Activated CD8-positive, alpha-beta memory T cell treated with anti-CD3 and anti-CD28 coated beads, Interleukin-2, amount 50 U/mL, for 48 hours (primary cell): ENCODE measurements at places on chromosomes 3 and 15.

GRCh38 chr3:17258823-17259436 is 374.2 kb downstream of the PLCL2 start:
- no peak for DNase-seq

DNA sequence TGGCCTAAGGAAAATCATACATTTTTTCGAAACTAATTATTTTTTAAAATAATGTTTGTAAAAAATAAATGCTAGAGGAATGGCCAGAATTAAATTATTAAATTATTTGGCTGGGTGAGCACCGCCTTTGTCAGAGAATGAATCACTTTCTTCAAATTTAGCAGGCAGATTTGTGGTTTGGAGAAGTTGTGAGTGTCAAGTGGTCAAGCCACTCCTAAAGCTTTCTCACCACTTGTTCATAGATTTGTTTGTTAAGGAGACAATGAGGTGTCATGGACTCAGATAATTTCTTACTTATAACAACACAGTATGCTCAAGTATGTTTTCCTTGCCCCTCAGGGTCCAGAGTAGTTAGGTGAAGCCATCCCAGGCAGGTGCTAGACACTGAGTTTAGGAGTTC is 196.2 kb downstream of the TUSC7 start:
- no peak for DNase-seq

- DNase-seq = no peak
These were observed 46.6 kb downstream of the SLC6A6 start for GRCh38 chr3:14448756-14449727.

DNA sequence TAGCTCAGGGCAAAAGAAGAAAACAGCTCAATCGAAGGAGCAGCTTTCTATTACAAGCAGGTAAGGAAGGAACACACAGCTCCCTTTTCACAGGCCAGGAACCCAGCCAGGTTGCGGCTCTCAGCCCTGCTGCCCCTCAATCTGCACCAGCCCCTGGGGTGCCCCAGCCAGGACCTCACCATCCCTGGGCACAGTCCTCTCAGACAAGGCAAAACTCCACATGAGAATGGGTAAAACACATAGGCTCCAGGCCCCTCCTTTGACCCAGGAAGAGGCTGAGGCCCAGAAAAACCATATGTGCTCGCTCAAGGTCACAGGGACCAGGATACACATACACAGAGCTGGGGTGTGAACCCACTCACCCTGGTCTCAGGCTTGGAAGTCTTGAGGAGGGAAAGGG is 178.7 kb upstream of the TLE3 start:
- DNase-seq = no peak

GRCh38 chr15:52255935-52256334 is 39.7 kb downstream of the MYO5C start:
- DNase-seq = no peak

- no peak for DNase-seq
These were observed 31.1 kb downstream of the INO80 start for GRCh38 chr15:41085029-41085428.

- DNase-seq = no peak
These were observed 62.2 kb upstream of the ZNF280D start for GRCh38 chr15:56795502-56795901.

- no peak for DNase-seq
These were observed 128.7 kb downstream of the APBA2 start for GRCh38 chr15:29014493-29014892.

DNA sequence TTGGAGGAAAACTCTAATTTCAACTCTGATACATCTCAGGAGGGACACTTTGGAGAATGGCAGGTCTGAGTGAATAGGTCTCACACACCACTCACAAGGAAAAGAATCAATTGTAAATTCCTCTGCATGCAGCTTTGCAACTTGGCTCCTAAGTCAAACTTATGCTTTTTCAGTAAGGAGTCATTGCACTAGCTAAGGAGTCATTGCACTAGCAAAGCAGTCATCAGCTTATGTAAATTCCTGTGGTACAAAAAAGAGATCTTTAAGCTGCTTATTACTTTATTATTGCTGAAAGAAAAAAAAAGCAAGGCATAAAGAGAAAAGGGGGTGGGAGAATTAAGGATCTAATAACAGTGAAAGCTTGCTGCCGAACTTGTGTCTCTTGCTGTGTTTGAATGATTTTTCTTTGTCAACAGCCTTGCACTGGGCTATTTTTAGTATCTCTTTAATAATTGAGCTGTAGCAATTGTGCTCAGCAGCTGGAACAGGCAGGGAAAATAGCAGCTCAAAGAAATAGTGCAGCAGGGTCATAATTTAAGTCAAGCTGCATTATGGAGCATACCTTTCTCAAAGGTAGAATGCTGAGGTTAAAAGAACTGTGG is 154.3 kb upstream of the ARPP21 start:
- no peak for DNase-seq

GRCh38 chr3:145124900-145125678 is 1035.9 kb downstream of the PLOD2 start:
- DNase-seq = no peak

DNA sequence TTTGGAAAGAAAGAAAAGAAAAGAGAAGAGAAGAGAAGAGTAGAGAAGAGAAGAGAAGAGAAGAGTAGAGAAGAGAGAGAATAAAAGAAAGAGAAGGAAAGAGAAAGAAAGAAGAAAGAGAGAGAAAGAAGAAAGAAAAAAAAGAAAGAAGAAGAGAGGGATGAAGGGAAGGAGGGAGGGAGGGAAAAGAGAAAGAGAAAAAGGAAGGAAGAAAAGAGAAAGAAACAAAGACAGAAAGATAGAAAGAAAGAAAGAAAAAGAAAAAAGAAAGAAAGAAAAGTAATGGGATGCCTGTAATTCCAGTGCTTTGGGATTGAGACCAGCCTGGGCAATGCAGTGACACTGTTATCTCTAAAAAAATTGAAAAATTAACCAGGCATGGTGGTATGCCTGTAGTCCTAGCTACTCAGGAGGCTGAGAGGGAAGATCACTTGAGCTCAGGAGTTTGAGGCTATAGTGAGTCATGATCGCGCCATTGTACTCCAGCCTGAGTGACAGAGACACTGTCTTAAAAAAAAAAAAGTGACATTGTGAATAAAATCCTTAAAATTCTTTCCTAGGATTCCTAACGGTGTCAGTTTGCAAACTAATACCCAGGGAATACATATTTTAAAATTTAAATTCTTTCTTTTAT is 1.7 kb downstream of the RASL12 start:
- DNase-seq = no peak

- no peak for DNase-seq
These were observed 35.2 kb downstream of the RAB6B start for GRCh38 chr3:133860519-133860918.

GRCh38 chr3:58421004-58421403 is 12.6 kb downstream of the PDHB start:
- DNase-seq = no peak

GRCh38 chr3:50342813-50343633 is 2.4 kb upstream of the RASSF1 start:
- DNase-seq = no peak

GRCh38 chr3:16084887-16085286 is 89.6 kb upstream of the GALNT15 start:
- DNase-seq = no peak

DNA sequence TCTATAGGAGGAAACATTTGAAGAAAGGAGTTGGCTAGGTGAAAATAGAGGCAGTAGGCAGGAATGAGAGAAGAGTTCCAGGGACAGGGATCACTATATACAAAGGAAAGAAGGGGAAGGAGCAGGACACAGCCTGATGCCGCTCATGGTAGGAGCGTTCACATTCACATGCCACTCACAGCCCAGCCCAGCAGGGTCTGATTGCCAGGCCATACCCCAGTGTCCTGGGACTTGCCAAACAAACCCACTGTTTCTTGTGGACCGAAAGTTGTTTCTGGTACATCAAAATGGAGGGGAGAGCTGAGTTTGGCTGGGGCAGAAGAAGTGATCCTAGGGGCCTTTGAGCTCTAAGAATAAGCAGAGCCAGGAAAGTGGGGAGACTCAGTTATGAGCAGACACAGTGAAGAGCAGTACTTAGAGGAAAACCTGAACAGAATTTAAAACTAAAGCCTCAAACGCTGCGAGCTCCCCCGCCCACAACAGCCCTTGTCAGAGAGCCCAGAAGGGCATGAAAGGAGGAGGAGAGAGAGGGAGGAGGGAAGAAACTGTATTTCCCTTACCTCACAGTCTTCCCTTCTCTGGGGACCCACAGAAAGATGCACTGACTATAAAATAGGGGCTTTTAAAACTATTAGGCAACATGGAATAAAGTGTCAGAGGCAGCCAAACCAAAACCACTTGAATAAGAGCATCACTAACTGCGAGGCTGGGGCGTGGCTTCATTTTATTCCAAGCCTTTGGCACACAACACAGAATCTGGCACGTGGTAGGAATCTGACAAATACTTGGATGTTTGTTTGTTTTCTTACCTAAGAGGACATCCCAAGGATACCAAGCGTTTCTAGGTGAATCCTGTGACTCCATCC is 129.0 kb downstream of the RPL22L1 start:
- DNase-seq = no peak

DNA sequence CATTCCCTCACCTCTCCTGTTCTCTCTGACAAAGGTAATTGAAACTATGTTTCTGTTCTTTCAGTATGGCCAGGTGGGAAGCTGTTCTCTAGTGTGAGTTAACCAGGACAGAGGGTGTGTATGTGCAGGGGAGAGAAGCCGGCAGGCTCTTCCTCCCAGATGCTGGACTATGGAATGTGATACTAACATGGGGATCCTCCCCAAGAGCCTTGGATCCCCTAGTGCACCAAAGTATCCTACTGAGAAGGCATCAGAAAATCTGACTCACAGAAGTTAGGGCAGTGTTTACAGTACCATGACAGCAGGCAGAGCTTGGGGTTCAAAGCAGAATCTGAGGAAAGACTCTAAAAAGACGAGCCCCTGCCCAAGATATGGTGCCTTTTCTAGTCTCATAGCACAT is 123.1 kb downstream of the APBA2 start:
- DNase-seq = no peak

- DNase-seq = no peak
These were observed 361.9 kb upstream of the CFAP20DC start for GRCh38 chr3:59411694-59412093.

DNA sequence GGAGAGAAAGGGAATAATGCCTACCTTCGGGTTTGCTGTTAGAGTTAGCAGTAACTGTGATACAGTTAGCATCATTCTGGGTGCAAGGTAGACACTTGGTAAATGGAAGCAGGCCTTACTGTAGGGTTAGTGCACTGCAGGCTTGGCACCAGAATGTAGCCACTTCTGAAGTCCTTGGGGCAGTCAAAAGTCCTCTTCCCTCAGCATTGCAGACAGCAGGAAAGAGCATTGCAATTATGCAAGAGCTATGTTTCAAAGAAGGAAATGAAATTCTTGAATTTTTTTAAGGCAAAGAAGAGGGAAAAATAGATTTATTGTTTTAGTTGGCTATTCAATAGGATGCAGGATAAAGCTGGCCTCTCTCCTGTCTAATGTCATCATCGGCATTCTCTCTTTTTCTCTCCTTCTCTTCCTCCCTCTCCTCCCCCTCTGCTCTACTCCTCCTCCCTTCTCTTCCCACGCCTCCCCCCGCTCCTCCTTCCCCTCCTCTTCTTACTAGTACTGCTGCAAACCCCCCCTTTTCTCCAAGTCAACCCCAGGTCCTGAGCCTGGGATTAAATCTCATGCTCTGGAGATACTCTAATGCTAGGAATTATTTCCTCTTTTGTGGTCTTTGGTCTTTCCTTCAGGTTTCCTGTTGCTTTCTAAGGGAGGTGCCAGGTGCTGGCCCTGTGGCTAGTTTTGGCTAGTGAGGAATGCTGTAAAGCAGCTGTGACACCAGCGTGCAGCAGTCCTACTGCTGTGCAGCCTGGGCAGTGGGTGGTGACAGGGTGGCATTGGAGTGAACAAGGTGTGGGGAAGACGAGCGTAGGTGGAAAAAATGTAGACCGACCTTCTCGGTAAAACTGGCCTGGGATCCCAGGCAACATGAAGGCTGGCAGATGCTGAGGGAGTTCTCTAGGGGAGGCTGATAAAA is 21.7 kb downstream of the EEFSEC start:
- DNase-seq = no peak

- DNase-seq = no peak
These were observed 248.8 kb downstream of the NSUN3 start for GRCh38 chr3:94311651-94312050.

DNA sequence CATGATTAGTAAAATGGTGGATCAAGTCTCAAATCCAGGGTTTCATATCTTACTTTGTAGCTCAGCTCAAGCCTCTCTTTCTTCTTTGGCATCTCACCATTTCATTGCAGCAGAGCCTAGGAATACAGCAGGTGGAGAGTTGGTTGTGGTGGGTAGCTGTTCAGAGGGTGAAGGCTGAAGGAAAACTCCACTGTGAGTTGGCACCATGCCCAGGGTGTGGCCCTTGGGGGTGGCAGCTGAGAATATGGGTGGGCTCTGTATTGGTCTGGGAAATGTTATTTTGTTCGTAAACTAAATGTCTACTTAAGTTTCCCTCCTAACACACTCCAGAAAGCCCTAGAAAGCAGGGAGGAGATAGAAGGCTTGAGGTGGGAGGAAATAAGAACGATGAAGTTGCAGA is 1.7 kb upstream of the MAP1A start:
- DNase-seq = no peak

DNA sequence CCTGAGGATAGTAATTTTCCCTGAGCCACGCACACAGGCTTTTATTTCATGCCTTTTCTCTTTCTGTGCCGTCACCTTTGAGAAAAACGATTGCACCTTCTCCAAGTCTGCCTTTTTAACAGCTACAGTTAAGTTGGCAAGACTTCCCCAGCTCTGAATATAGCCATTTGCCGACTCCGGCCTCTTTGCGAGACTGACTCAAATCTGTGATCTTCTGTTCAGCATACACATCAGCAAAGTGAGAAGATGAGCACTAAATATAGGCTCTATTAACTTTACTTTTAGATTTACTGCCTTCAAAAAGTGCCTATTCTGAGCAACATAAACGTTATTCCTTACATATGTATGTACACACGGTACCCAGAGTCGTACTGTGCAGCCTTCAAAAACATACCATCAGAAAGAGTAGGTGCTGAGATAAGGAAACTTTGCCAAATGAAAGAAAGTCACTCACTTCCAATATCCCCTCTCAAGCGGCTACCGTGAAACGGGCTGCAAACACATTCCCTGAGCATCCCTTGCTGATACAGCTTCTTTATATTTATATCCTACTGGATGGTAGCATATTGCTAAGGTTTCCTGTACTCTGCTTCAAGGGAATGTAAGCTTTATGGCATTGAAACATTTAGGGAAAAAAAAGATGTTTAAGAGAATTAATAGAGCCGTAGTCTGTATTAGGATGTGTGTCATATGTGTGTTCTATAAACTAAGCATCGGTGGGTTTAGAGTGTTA is 283.3 kb upstream of the TPRG1 start:
- DNase-seq = no peak
